ENCODE measurements at places on chromosomes 13 and 19.

GRCh38 chr19:55596304-55596703 lies 3.0 kb downstream of the FIZ1 start:
- peaks cover 4% of the 10 kb centered on the region for H3K36me3 ChIP-seq
- no peak for DNase-seq
- no peaks in the 10 kb centered on the region for H3K27me3 ChIP-seq
- no peak overlapping the region for H3K4me3 ChIP-seq
- no peak overlapping the region for H3K27ac ChIP-seq
- peaks cover 12% of the 10 kb centered on the region for H3K4me1 ChIP-seq

GRCh38 chr19:36604656-36605100 lies 435 bp upstream of the ZNF382 start:
- no peaks in the 10 kb centered on the region for H3K36me3 ChIP-seq
- H3K27ac ChIP-seq = no peak overlapping the region

GRCh38 chr13:44489751-44490150 lies 86.4 kb downstream of the TSC22D1 start:
- DNase-seq = no peak
- no peaks in the 10 kb centered on the region for H3K4me1 ChIP-seq
- H3K4me3 ChIP-seq = no peak overlapping the region
- H3K27ac ChIP-seq = no peak overlapping the region
- H3K36me3 ChIP-seq = no peaks in the 10 kb centered on the region

DNA sequence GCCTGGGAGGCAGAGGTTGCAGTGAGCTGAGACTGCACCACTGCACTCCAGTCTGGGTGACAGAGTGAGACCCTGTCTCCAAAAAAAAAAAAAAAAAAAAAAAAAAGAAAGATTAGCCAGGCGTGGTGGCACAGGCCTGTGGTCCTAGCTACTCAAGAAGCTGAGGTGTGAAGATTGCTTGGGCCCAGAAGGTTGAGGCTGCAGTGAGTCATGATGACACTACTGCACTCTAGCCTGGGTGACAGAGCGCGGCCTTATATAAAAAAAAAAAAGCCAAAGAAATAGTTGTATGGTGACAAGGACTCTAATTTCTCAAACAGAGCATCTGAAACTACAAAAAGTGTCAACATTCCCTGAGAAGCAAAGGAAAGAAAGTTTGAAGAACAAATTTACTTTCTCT lies 3.4 kb downstream of the PBX4 start:
- DNase-seq = peak; percentile 80
- peaks cover 53% of the 10 kb centered on the region for H3K4me1 ChIP-seq
- H3K27ac ChIP-seq = peak overlapping the region; percentile 91

DNA sequence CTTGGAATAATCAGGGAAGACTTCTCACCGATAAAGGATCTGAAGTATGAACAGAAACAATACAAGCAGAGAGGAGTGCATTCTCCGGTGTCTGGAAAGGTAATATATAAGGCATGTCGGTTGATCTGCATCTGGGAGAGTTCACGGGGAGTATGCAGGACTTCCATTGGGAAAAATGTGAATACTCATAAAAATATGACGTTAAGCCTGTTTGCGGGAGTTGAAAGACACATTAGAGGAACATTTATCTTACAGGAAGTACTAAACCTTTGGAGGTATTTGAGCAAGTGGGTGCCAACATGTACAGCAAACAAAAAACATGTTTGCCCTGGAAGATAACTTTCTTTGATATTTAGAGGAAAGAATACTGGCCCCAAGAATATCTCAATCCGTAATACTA lies 286.8 kb downstream of the SLITRK6 start:
- no peak overlapping the region for H3K4me3 ChIP-seq
- H3K4me1 ChIP-seq = peaks cover 30% of the 10 kb centered on the region
- H3K36me3 ChIP-seq = no peaks in the 10 kb centered on the region

GRCh38 chr13:21243045-21243897 lies 66.8 kb downstream of the MRPL57 start:
- no peaks in the 10 kb centered on the region for H3K36me3 ChIP-seq
- no peak overlapping the region for H3K4me3 ChIP-seq
- H3K4me1 ChIP-seq = no peaks in the 10 kb centered on the region
- no peak for DNase-seq
- no peaks in the 10 kb centered on the region for H3K27me3 ChIP-seq

All from PC-3 (cell line).